ENCODE measurements at places on chromosomes 2 and 18. TPM values are rescaled to one million over a fixed set of nuclear protein-coding genes. Genes with fewer than 3 reads are reported as not detected.

- no peak for DNase-seq
Measured at GRCh38 chr2:55223958-55224760, 7.9 kb downstream of the CLHC1 start.

The FKBP1B gene
- 0.39 TPM for total RNA-seq

DNA sequence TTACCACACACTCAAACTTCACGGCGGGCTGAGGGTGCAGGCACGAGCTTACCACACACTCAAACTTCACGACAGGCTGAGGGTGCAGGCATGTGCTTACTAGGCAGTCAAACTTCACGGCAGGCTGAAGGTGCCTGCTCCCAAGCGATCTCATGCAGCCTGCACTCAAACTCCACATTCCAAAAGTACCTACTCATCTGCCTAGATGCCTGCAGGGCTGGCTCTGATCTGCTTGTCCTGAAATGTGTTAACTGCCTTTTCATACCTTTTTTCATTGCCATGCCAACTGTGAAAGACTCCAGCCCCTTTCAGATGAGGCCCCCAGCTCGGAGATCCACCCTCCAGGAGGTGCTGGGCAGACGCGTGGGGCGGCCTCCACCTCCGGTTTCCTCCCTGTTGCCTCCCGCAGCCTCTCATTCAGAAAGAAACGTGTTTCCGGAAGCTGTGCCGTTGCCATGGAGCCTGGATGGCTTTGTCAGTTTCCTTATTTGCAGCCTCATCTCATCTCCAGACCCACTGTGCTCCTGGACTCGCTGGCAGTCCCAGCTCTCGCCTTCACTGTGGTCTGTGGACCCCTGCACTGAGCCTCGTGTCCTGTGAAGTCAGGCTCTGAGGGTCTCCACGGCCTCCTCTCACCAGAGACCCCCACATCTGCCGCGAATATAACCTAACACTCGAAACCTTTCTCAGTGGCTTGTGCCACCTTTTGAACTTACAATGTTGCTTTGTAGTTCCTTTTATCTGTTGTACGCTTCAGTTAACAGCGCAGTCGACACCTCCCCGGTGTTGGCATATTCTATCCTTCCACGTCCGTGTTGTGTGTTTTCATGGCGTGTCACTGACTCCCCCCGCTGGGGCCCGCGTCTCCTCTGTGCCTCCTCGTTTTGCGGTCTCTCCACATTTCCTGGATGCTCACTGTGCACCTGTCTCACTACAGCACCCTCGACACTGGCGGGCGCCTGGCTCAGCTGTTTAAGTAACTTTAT lies 106.1 kb upstream of the ALKAL2 start:
- DNase-seq = peak; percentile 80

The PRKAG3 gene
- total RNA-seq = not detected

- no peak for DNase-seq
Measured at GRCh38 chr2:5539282-5540165, 152.7 kb upstream of the SOX11 start.

The SPATA3 gene
- not detected for total RNA-seq

The REG1B gene
- total RNA-seq = not detected

The MAPK4 gene
- total RNA-seq = not detected

- no peak for DNase-seq
Measured at GRCh38 chr2:5501807-5502206, 190.4 kb upstream of the SOX11 start.

GRCh38 chr2:126916744-126917143 lies 18.1 kb downstream of the TEX51 start:
- DNase-seq = no peak

DNA sequence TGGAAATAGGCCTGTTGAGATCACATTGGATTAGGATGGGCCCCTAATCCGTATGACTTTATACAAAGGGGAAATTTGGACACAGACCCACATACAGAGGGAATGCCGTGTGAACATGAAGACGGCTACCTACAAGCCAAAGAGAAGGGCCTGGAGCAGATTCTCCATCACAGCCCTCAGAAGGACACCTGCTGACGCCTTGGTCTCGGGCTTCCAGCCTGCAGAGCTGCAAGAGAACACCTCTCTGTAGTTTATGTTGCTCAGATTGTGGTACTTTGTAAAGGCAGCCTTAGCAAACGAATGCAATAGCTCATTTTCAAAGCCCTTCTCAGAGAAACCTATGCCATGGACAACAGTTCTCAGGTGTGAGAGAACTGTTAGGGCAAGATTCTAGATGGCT lies 86.1 kb downstream of the LONRF2 start:
- DNase-seq = no peak

The FOSL2 gene
- total RNA-seq = 1.6 TPM

Measured in naive thymus-derived CD8-positive, alpha-beta T cell (primary cell).